ENCODE measurements at places on chromosomes 7 and 10. TPM values are rescaled to one million over a fixed set of nuclear protein-coding genes. Genes with fewer than 3 reads are reported as not detected.

- DNase-seq = peak; percentile 90
These were observed 4.9 kb upstream of the ELN start for GRCh38 chr7:74023092-74023536.

DNA sequence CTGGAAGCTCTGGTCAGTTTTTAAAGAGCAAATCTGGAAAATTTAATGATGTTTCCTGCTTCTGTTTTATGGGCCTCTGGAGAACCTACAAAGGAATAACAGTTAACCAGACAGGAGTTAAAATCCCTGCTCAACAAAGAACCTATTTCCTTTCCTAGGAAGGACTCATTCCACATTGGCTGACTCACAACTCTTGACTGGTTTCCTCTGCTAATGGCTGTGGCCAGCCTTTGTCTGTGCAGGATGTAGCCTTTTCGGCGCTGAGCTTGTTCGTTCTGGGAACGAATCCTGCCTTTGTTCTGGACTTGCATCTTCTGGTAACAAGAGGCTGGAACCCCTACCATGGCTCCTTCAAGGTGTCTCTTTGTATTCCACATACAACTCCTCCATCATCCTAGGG, 112.8 kb upstream of the PDCD4 start:
- peak; percentile 75 for DNase-seq

DNA sequence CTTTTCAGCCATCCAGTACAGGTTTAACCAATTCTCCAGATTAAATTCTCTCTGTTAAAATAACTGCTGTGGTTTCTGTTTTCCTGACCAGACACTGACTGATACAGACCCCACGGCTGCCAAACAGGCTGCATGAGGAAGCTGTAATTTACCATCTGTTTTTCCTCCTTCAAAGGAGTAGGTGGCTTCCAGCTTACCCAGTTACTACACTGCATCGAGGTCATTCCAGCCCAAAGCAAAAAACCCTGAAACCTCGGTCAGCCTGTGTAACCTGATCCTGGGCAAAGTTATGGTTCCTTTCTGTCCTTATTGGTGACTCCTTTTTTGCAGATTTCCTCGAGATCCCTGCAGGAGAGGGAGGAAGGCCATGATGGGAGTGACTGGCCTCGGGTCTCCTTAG, 27.9 kb upstream of the LOXL4 start:
- peak; percentile 62 for DNase-seq

DNA sequence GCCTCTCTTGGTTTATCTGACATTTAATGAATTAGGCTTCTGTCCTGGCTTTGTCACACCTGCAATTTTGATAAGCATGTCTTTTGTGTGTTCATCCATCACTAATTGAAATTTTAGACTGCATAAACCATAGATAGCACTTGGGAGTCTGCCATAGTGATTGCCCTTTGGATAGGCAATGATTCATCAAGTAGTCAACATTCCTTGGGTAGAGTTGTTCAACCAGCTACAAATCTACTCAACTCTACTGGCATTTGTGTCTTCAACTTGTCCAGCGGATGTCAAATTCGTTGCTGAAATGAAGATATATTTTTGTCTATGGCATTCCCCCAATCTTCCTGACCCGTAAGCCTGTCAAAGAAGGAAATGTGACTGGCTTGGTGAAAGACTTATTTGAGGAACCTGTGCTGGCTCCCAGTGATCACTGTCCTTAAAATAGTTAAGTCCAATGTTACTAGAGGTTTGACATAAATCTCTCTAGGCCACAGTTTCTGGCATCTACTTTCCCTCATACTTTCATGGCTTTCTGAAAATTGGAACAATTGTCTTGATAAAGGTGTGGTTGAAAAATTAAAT, 33.7 kb upstream of the CREB5 start:
- DNase-seq = peak; percentile 19

DNA sequence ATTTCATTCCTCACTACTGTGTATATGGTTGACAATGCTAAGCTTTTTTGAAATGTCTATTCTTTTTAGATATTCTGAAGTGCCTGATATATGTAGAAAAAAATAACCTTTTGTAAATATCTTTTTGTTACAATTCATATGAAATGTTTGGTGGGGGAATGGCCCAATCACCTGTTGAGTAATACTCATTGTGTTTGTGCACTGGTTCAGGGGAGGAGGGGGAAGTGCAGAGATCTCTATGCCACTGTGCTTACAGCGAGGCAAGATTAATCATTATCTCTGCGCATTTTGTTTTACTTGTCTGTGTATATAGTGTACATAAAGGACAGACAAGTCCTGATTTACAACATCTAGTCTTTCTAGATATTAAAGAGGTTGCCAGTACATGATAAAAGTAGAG, 25.2 kb downstream of the NUP42 start:
- no peak for DNase-seq

The DKK1 gene
- total RNA-seq = 355 TPM

The LRGUK gene
- not detected for total RNA-seq

The CAMK1D gene
- total RNA-seq = 1.4 TPM

The PKD2L1 gene
- total RNA-seq = not detected

- DNase-seq = no peak
These were observed 92.2 kb downstream of the SPDYE5 start for GRCh38 chr7:75584354-75584753.

The DLX6 gene
- 0.22 TPM for total RNA-seq

The ACTR3C gene
- total RNA-seq = 0.07 TPM

DNA sequence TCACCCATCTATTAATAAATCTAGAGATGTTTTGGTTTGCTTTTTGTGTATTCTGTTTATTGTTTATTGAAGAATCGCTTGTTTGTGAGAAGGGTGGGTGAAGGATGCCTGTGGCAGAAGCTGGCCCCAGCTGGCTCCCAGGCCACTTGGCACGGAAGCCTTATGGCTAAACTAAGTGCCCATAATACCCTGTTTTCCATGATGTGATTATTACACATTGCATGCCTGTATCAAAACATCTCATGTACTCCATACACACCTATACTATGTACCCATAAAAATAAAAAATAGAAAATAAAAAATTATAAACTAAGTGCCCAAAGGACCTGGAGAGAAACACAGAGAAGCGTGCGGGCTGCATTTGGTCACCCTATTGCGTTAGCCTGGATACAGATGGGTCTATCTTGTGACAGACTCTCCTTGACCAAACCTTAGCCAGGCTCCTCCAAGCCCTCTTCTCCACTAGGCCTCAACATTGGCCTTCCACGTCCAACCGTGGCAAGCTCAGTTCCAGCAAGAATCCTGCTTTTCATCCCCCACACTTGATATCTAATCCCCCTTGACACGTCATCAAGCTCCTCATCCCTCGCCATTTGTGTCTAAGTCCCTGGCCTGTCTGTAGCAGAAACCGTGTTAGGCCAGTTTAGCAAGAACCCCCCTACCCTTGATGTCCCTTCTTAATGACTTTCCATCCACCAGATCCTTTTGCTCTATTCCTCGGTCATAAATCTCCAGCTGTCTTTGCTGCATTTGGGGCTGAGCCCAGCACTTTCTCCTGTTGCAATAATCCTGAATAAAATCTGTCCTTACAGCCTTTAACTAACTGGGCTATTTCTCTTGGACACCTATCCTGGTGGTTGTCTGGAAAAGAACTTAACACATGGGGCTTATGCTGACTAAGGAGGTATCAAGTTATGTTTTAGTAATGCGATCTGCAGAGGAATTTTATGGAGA, 245.2 kb downstream of the TNS3 start:
- DNase-seq = no peak

The SLC35B4 gene
- 24.0 TPM for total RNA-seq

- no peak for DNase-seq
These were observed 41.5 kb upstream of the ST7 start for GRCh38 chr7:116911801-116912200.

The CDHR3 gene
- total RNA-seq = 0.52 TPM

DNA sequence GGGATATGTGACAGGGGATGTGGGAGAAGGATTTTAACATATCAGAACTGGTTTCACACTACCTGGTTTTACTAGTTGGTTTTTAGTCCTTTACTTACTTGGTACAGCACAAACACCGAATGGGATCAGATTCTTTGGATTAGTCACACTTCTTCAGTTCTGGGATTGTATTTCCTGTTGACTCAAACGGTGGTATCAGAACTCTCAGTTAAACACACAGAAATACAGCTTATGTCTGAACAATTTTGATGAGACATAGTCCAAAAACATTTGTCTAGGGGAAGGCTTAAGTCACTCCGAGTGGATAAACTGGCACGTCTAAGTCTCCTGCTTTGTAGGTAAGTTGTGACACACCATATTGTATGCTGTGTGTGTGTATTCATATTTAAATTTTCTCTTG, 480.5 kb downstream of the PHTF2 start:
- peak; percentile 86 for DNase-seq
